Cardiac septum (tissue), 1 donor: ENCODE measurements at places on chromosomes 5 and 9. TPM values are rescaled to one million over a fixed set of nuclear protein-coding genes. Genes with fewer than 3 reads are reported as not detected.

The OR1Q1 gene
- not detected for total RNA-seq

The PCDHGA10 gene
- 11.0 TPM for total RNA-seq

The CNTLN gene
- total RNA-seq = 3.1 TPM

The SLC24A2 gene
- 0.30 TPM for total RNA-seq

The DND1 gene
- 0.48 TPM for total RNA-seq

The ARSI gene
- 0.38 TPM for total RNA-seq

The PRRC1 gene
- 26.5 TPM for total RNA-seq

The CTNND2 gene
- total RNA-seq = 41.3 TPM

The CDH6 gene
- total RNA-seq = 4.0 TPM

The SEMA5A gene
- total RNA-seq = 75.8 TPM

- no peak for DNase-seq
These were observed 289.7 kb downstream of the FBXL7 start for GRCh38 chr5:15789642-15790041.

GRCh38 chr5:73985145-73985544, 359.1 kb downstream of the ARHGEF28 start:
- DNase-seq = no peak

- no peak for DNase-seq
These were observed 258.2 kb downstream of the MCTP1 start for GRCh38 chr5:95026718-95027117.

- DNase-seq = no peak
These were observed 23.0 kb upstream of the KIF2A start for GRCh38 chr5:62283005-62283404.

GRCh38 chr9:123541411-123541810, 185.4 kb downstream of the CRB2 start:
- DNase-seq = no peak

GRCh38 chr5:127960270-127960691, 123.3 kb upstream of the SLC12A2 start:
- DNase-seq = no peak

- no peak for DNase-seq
These were observed 170.6 kb downstream of the RAB3C start for GRCh38 chr5:58753446-58753845.

- no peak for DNase-seq
These were observed 52.0 kb downstream of the ALDH7A1 start for GRCh38 chr5:126543009-126543408.

DNA sequence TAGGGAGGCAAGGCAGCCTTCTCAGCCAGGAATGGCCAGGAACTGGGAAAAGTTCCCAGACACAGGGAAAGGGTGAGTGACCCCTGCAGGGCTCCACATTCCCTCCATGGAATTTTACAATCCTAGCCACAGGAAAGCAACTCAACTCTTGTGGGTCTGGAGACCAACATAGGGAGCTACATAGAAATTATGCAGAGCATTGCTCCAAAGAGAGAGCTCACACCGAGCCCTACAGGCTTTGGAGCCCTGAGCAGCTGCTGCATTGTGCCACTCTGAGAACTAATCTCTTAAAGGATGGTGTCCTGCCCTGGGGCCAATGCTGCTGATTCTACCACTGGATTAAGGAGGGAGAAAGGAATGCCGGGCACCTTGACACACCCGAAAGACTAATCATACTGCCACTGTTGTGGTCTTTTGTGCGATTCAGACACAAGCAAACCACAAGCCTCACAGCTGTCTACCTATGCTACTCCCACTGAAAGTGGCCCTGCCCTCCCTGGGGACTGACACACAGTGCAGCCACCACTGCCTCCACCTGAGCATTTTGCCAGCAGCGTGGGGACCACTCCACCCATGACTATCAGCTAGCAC, 1089.8 kb upstream of the NUDT12 start:
- no peak for DNase-seq

GRCh38 chr9:98550206-98550820, 158.4 kb downstream of the GABBR2 start:
- no peak for DNase-seq

- DNase-seq = no peak
These were observed 95.7 kb upstream of the CTSL start for GRCh38 chr9:87630266-87630665.

DNA sequence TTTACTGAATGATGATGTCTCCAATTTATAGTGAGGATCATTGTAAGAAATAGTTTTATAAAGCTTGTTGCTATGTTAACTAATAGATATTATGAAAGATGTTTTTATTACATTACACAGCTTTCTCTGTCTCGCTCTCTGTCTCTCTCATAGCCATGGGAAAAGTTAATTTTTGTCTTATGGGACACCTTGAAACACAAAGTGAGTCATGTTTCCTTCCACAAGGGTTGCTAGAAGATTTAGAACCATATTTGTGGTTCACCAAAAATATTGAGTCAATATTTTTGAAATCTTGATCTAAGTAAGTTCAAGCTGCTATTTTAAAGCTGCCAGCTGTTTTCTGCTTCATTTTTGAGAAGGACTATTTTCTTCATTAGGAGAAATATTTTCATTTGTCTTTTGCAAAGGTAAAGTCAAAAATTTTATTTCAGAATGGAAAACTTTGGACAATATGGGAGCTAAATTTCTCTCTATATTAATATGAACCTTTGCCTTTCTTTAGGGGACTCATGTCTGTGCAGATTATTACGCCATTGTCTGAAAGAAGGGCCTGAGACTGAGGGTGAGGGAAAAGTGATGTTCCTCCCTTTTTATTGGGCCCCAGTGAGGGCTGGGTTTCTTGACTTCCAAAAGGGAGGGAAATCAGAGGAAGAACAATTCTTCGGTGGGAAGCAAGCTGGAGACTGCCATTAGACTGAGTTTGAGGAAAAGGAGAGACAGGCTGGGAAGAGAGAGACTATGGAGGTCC, 87.9 kb upstream of the SLC24A2 start:
- no peak for DNase-seq

DNA sequence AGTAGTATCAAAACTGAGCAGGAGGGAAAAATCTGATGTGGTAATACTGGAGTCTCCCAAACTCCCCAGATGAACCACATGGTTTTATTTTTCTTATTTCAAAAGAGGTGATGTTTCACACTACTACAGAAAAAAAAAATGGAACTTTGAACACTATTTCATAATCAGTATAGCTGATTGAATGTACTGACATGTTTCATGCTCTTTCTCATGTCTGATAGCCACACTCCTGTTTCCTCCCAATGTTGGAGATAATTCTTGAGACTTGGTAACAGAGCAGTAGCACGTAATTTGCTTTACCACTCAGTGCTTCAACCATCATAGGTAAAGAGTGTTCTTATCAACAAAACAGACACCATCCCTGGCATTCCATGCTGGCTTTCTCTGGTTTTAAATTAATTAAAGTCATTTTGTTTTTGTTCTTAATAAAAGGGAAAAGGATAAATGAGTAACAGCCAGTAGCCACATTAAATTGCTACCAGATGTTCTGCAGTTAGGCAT, 85.2 kb downstream of the MUSK start:
- DNase-seq = no peak
